ENCODE measurements at places on chromosomes 11 and 22.

DNA sequence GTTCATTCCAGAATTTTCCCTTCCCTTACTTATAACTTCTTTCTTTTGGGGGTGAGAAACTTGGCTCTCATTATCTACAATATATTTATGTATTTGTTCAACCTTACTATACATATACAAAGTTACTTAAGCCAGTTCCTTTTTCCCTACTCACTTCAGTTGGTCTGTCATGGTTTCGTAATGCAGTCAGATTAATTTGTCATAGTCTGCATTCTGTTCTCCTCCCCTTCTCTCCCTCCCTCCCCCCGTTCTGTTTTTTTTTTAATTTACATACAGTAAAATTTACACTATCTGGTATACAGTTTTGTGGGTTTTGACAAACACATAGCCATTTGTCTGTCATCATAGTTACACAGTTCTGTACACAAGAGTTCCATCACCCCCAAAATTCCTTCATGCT is 71.8 kb upstream of the ADORA2A start:
- DNase-seq = no peak

DNA sequence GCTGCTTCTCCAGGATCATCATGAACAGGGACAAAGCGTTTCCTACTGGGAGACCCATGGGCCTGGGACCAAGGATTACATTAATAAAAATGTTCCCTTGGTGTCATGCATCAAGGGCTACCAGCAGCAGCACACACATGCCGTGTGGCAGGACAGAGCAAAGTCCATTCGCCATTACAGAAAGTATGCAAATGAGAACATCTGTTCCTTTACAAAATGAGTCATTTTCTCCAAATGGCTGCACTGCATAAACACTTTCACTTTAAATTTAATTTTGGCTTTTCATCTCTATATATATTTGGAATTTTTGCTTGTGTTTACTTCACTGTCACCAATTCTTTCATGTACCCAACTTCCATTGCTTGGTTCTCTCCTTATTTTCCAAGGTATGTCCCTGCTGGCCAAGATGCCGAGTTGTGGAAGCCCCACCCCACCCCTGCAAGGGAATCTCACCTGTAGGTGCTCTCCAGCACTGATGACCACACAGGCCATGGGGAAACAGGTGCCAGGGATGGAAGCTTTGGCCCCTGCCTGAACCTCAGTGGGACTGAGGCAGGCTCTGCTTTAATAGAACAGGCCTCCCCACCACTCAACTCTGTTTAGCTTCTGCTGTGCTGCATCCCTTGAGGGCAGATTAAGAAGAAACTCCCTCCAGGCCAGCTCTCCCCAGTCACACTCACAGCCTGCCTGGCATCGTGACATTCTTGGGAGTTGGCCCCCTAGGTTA is 15.6 kb upstream of the GNAZ start:
- no peak for DNase-seq

DNA sequence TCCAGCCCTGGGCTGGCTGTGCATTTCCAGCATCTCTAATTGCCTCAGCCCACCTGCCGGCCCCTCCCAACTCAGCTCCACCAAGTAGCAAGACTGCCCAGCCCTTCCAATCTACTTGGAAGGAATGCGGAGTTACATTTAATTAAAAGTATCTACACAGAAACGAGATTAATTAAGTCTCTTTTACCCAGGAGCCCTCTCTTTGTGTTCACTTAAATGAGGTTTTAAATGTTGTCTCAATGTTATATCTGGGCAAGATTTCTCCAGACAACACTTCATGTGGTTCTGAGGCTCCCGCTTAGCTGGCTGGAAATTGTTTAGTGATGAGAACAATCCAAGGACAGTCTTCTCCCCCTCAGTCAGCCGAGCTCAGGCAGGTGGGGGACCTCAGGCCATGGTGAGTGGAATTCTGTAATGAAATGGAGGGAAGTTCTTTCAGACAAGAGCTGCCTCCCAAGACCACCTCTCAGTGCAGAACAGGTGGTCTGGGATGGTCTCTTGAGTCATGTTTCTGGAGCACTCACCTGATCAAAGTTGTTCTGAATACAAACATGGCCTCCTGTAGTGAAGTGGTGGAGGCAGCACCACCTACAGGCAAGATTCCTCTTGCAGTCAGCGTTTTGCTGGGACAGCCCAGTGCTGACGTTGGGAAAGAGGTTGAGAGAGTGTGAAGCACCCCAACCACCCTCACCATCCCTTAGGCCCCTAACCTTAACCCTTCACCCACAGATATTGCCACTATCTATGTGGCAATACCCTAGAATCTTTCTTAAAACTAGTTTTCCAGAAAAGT is 371.6 kb downstream of the CADM1 start:
- no peak for DNase-seq

DNA sequence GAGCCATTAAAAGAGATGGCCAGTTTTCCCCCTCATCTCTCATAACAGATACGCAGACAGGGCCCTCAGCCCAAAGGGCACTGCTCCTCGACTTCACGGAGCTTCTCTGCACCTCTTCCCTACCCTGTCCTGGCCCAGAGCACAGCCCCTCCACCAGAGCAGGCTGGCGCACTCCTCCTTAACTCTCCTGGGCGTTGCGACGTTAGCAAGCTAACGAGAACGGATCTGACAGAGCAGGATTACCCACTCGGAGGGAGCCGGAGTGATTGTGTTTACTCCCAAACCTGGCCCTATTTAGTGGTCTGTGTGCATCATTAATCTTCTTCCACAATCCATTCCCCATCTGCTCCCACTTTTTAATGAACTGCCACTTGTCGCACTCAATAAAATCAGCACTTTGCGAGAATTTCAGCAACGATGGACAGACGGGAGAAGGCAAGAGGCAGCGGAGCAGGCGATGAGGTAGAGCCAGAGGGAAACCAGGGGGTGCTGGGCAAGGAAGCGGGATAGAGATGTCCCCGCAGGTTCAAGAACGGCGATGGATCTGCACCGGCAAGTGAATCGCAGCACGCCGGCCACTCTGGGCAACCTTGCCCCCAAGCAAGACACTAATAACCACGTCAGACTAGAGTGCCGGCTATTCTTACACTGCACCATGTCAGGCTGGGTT is 159.4 kb downstream of the BUD13 start:
- DNase-seq = no peak

DNA sequence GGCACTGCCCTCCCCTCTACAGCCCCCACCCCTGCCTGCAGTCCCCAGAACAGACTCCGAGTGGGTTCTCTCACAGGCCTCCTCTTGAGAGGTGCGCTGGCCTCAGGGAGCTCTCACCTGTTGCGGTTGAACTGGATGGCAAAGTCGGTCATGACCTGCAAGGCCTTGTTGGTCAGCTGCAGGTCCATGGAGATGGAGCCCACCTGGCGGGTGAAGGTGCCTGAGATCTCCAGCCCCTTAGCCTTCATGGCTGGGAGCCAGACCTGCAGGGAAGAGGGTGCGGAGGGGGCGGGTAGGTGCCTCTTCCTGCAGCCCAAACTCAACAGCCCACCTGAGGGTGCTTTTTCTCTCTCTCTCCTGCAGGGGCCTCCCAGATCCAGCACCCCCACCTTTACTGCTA is 18.7 kb upstream of the RASL10A start:
- DNase-seq = no peak

GRCh38 chr22:38397189-38398085 is 57.6 kb downstream of the KCNJ4 start:
- no peak for DNase-seq

DNA sequence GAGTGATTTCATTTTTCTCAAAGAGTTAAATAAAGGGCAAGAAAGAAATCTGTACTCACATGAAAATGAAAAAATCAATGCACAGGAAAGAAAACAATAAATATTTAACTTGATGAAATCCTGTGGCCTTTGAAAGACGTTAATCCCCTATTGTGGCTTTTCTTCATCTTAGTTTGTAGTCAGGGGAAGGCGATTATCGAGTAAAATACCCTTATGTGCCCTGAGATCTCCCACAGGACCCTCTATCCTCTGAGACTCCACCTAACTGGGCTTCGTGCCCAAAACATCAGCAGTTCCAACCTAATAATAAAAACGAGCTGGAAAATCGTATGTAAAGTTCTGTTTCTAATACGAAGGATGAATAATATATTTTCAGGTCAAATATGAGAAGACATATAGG is 208.2 kb upstream of the ZC3H12C start:
- DNase-seq = no peak

DNA sequence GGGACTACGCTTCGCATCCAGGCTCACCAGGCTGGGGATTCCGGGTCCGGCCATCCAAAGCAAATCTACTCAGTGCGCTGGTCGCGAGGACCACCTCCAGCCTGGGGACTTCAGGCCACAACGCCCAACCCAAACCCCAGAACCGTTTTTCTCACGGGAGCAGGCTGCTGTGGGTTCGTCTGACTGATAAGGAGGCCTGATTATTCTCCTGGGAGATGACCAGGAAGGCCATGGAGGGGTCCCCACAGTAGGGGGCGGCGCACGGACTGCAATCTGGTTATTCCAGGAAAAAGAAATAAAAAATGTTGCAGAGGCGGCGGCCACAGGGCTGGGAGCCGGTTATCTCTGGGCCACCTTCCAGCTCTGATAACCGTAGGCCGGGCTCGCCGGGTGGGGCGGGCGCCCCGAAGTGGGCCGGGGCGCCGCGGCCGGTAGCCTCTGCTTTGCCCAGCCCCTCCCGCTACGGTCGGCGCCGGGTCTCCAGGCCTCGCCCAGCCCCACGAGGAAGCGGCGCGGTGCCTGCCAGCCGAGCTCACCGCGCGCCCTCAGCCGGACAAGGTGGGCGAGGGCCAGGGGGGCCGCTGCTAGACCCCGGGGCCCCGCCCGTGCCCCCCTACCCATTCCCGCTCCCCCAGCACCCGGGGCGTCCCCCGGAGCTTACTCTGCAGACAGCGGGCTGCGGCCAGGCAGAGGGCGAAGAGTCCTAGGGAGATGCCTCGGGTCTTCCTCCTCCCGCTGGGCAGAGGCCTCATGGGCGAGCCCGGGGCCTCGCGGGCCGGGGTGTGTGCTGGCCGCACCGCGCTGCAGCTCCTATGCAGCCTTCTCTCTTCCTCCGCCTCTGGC is 446 bp downstream of the VSTM5 start:
- no peak for DNase-seq

DNA sequence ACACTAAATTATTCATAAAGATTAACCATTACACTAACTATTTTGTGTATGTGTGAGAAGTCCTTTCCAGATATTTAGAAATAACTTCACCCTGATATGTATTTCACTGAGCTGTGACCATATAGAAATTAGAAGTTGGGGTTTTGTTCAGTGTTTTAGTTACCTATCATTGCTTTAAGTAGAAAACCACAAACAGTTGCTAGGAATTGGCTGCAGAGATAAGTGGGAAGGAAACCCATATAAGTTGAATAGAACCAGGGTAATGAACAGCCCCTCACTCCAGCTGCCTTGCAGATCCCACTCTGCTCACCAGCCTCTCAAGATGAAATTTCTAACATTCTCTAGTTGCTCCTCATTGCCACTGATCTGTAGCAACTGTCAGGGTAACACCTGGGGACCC is 10.3 kb downstream of the SRSF8 start:
- no peak for DNase-seq

DNA sequence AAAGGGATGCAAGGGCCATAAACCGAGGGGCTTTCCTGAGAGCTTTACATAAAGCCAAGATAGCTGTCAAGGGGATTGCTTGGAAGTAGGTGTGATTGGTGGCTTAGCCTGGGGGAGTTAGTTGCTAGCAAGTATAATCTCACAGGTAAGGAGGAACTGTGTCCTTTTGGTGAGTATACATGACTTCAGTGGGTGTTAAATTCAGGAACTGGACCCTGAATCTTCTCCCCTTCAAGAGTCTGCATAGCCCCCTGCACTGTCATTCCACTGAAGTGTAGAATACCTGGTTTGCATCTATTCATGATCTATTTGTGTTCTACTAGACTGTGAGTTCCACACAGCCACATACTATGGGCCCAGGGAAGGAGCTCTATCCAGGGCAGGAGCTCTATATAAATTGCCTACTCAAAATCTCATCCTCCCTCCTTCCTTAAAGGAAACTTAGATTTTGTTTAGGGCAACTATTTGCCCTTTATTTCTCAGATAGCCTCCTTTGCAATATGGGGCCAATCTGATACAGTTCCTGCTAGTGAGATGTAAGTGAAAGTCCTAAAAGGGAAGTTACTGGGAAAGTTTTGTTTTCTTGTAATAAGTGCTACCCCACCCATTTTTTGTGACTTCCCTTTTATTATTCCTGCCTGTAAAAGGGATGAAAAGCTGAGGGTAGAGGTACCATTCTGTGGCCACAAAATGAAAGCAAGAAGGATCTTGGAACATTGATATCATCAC is 120.5 kb downstream of the PGR start:
- DNase-seq = no peak

GRCh38 chr11:108496643-108497256 is 1.4 kb downstream of the POGLUT3 start:
- DNase-seq = no peak

DNA sequence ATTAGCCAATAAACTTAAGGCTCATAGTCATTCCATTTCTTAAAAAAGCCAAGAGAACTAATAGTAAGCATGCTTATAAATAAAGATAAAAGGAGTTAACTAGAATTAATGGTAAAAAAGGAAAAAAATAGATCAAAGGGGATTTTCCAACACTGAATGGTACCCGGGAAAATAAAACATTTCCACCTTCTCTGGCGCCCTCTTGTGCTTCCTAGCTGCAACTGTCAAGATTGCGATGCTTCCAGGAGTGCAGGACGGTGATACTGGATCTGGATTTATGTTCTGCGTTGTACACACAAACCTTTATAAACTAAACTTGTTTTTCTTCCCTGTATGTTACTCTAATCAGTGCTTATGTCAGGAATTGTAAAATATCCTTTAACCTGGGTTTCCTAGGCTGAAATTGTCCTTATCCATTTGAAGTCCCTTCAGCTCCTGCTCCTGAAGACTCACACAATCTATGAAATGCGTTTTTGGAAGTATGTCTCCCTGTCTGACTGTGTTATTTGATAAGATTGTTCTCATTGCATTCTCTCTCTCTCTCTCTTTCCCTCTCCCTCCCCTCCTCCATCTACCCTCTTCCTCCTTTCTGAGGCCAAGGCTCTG is 9.6 kb upstream of the HTATIP2 start:
- DNase-seq = no peak

- DNase-seq = no peak
Observed at GRCh38 chr11:125416981-125417935, 78.8 kb downstream of the FEZ1 start.

- no peak for DNase-seq
Observed at GRCh38 chr11:40688369-40688768, 771.1 kb downstream of the LRRC4C start.

DNA sequence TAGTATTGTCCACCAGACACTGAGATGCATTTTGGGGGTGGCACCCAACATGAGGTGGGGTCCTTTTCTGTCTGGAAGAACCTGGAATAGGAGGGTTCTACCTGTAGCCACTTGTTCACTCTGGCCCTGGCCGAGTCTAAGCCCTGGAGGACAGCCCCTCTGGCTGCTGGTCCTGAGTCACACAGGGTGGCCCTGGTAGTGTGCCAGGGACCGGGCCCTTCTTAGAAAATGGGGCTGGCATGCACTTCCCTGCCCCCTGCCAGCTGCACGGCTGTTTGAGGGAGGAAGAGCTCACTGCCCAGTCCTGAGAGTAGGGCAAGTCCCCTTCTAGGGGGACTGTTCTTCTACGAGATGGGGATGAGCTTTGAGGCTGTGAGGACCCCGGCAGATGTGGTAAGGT is 2.2 kb downstream of the PLCB3 start:
- DNase-seq = no peak

Measured in iPS DF 19.7 (cell line).